ENCODE measurements at places on chromosomes 12 and 14. TPM values are rescaled to one million over a fixed set of nuclear protein-coding genes. Genes with fewer than 3 reads are reported as not detected.

GRCh38 chr12:90978117-90978770 lies 23.3 kb upstream of the CCER1 start:
- DNase-seq, result no peak

DNA sequence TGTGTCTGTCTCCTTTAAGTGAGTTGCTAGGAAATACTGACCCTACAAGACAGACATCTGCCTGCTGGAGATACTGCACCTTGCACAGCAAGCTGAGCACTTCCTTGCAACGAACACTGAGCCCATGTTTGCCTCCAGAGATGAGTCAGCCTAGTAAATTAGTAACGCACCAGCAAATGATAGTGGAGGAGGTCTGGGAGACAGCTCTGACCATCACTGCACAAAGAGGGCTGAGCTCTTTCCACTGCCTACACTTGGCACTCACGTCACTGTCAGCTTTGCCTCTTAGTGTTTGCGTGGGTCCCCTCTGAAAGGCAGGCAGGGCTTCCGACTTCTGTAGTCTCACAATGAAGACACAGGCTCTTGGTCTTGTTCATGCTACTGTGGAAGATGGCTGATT lies 109.0 kb downstream of the APAF1 start:
- no peak for DNase-seq

- DNase-seq, result no peak
Measured at GRCh38 chr14:102498678-102499265, 10.8 kb downstream of the ANKRD9 start.

GRCh38 chr14:94400422-94400841 lies 12.0 kb upstream of the SERPINA1 start:
- DNase-seq, result no peak

DNA sequence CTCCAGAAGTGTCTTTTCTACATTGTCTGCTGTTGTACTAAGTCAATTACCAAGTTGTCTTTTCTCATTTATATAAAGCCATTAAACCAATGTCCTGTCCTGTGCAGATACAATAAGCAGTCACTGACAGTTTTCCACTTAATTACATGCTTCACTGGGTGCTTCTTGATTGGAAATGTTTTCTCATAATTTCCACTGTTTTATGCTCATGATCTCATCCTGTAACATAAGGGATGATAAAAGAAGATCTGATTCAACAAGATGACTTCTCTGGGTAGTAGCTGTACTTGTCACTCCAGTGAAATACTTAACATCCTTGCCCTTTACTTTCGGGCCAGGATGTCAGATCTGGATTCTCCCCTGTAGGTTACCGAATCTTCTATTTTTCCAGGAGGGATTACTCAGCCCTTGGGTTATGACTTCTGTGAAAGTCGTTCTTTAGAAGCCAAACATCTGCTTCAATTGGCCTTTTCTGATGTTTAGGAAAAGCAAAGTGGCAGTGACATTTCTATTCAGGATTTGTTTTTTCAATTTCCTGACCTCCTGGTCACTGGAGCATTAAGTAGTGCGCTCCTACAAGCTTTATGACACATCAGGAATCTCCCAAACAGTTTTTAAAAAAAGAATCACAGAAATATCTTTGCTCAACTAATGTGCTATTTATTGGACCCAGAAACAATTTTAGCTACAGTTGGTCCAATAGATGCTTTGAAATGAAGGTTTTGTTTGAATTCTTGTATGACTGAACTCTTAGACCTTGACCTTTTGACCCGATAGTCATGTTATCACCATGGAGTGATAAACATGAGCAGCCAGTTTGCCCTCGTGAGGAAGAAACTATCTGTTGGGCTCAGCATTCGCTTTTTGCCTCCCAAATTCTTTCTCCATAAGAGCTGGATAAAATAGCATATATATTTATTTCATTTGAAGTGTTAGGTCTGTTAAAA lies 234.5 kb upstream of the SSTR1 start:
- DNase-seq, result no peak

DNA sequence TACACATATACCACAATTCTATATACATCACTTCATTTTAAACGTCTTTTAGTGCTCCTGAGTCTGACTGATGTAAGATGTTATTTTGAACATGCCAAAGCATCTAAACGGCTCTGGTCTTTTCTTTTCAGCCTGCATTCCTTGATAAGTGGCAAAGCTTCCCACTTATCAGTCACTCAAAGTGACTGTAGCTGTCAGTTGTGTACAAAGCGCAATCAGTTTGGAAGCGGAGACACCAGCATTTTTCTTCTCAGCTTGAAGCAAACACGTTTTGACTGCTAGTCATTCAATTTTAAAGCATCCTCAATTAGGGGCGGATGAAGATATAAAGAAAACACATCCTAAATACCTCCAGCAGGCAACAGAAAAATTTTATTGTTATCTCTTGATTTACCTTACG lies 226.8 kb downstream of the SOX5 start:
- no peak for DNase-seq

DNA sequence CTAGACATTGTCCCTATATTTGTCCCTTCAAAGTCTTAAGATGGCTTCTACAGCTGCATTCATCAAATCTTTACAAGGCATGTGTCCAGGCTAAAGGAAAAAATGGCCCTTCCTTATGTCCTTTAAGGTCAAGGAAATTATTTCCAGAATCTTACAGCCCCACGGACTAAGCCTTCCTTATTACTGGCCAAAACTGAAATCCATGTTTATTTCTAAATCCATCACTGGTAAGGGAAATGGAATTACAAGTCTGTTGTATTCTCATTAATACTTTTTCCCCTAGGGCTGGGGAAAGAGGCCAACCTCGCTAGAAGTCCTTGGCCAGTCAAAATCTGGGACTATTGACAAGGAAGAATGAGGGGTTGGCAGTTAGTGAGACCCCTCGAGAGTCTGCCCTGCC lies 252.5 kb downstream of the TMEM132C start:
- no peak for DNase-seq

DNA sequence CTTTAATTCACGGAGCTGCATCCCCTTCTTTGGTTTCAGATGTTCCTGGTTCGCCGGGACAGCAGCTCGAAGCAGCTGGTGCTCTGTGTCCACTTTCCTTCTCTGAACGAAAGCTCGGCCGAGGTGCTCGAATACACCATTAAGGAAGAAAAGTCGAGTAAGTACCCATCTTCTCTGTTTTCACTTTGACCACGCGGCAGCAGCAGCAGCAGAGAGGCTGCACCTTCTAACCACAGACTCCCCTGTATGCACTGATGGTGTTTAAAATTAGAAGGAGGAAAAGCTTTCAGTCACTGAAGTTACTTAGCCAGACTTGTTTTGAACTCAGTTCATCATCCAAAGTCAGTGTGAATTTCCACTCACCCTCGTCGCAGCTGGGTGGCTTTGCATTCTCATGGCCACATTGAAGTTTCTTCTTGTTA lies 63.8 kb downstream of the RIN3 start:
- no peak for DNase-seq

DNA sequence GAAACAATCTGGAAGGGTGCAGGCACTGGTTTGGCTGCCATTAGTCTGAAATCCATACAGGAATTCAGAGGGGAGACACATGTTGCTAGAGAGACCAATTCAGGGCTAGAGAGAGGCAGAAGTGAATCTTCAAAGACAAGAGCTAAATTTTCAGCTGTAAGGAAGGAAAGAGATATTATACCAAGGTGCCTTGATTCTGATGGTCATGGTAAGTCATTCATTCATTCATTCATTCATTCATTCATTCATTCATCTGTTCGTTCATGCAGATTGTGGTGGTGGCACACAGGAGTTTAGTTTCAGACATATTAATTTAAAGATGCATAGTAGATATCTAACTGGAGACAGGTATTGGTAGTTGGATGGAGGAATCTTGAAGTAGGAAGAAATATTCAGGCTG lies 1493.5 kb upstream of the TMEM132C start:
- no peak for DNase-seq

GRCh38 chr12:88505696-88506095 lies 74.6 kb downstream of the KITLG start:
- DNase-seq, result no peak

GRCh38 chr12:56143870-56144269 lies 8.5 kb upstream of the MYL6B start:
- DNase-seq, result peak; percentile 62

DNA sequence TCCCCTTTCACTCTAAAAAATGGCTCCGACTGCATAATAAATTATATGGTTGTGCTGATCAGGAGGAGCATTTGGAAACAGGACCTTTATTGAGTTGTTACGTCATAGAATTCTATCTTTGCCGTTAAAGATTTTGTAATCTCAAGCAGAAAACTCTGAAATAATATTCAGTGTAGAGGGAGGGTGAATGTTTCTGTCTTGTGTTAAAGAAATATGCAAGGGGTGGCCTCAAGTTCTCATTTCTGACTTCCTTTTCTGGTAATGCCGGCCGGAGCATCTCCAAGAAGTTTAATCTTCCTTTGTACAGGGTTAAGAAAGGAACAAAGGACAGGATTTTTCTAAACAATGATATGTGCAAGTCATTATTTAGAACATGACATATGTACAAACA lies 165.1 kb downstream of the SLC38A4 start:
- DNase-seq, result no peak

DNA sequence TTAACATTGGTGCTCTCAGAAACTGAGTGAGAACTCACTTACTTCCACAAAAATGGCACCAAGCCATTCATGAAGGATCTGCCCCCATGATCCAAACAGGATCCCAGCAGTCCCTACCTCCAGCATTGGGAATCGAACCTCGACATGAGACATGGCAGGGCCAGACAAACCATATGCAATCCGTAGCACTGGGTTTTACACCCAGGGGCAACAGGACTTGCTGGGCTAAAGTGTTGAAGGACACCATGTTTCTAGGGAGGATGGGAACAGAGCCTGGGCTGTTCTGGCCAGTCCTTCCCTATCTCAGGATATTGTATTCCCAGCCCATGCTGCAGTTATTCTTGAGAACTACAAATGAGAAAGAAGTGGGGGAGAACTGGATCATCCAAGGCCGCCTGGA lies 36.6 kb downstream of the SERPINA3 start:
- DNase-seq, result no peak

GRCh38 chr14:88628033-88628432 lies 65.2 kb downstream of the ZC3H14 start:
- no peak for DNase-seq

- DNase-seq, result no peak
Measured at GRCh38 chr14:68840454-68840853, 47.6 kb upstream of the ZFP36L1 start.

DNA sequence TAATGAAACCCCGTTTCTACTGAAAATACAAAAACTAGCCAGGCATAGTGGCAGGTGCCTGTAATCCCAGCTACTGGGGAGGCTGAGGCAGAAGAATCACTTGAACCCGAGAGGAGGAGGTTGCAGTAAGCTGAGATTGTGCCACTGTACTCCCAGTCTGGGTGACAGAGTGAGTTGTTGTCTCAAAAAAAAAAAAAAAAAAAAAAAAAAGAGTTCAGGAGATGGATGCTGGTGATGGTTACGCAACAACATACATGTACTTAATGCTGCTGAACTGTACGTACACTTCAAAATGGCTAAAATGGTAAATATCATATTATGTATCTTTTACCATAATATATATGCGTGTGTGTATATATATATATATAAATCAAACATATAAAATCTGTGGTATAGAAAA lies 29.0 kb downstream of the ACTN1 start:
- no peak for DNase-seq

DNA sequence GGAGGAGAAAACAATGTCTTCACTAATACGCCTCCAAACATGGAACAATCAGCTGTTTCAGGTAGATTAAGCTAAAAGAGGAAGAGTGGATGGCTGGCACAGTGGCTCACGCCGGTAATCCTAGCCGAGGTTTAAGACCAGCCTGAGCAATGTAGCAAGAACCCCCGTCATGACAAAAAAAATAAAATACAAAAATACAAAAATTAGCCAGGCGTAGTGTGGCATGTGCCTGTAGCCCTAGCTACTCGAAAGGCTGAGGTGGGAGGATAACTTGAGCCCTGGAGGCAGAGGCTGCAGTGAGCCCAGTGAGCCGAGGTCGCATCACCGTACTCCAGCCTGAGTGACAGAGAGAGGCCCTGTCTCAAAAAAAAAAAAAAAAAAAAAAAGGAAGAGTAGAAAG lies 1.2 kb upstream of the MED13L start:
- no peak for DNase-seq

GRCh38 chr14:76056128-76056527 lies 70.6 kb downstream of the IFT43 start:
- no peak for DNase-seq

DNA sequence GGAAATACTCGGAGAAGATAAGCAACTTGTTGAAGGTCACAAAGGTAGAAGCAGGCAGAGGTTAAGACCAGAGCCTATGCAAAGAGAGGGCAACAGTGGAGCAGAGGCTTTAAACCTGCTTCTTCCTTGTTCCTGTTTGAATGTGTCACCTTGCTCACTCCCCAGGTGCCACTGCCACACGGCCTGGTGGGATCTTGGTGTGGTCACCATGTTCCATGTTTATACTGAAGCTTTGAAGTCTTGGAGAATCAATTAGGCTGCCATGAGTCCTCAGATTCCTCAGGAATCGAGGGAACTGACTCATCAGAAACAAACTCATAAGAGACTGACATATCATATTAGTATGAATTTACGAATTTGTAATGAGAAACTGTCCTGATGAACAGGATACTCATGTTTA lies 46.8 kb downstream of the IQSEC3 start:
- DNase-seq, result no peak

DNA sequence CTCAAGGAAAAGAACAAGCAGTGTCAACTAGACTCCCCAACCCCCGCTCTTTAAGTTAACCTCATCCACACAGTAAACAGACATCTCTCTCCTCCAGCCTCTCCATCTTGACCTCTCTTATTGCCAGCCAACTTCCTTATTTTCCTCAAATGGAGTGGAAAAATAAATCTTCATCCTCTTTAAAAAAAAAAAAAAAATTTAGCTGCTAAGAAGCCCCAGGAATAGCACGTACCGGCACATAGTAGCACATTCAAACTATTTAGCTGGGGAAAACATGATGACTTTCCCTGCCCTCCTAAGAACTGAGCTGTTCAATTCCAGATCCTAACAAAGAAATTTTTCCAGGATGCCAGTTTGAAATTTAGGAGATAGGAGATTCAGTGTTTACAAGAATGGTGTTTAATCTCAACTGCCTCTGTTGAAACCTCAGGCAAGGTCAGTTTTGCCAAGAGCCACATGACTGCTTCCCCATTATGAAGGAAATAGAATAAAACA lies 90.8 kb downstream of the EPS8 start:
- no peak for DNase-seq

DNA sequence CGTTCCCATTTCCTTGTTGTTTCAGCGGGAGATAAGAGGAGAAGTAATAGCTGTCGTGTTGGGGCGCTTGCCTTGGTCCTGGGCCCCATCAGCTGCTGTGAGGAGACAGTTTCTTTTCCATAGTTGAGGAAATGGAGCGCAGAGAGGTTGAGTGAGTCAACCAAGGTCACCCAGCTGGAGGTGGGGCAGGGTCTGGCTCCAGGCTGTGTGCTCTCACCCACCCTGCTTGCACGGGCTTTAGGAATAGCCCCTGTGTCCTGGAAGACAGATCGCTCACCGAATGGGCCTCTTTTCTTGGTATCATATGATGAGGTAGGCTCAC lies 165.7 kb upstream of the RTL1 start:
- DNase-seq, result peak; percentile 1

- DNase-seq, result no peak
Measured at GRCh38 chr14:36208690-36209278, 32.3 kb upstream of the PTCSC3 start.

LPAR5 gene
- 30.1 TPM for total RNA-seq

OR4E2 gene
- total RNA-seq, result not detected

ANO4 gene
- total RNA-seq, result not detected

CLEC4A gene
- total RNA-seq, result 5.1 TPM

KRT3 gene
- not detected for total RNA-seq

VRTN gene
- not detected for total RNA-seq

PROX2 gene
- not detected for total RNA-seq

PSMB11 gene
- not detected for total RNA-seq

FOXG1 gene
- total RNA-seq, result not detected

MORN3 gene
- total RNA-seq, result not detected

EML5 gene
- 1.4 TPM for total RNA-seq

LRTM2 gene
- not detected for total RNA-seq

Data from transverse colon (tissue), 4 donors.